ENCODE measurements at places on chromosomes 2 and 18. TPM values are rescaled to one million over a fixed set of nuclear protein-coding genes. Genes with fewer than 3 reads are reported as not detected.

The PPP1R1C gene
- total RNA-seq, result not detected

GRCh38 chr18:8498905-8499304 lies 110.3 kb upstream of the RAB12 start:
- DNase-seq, result no peak

DNA sequence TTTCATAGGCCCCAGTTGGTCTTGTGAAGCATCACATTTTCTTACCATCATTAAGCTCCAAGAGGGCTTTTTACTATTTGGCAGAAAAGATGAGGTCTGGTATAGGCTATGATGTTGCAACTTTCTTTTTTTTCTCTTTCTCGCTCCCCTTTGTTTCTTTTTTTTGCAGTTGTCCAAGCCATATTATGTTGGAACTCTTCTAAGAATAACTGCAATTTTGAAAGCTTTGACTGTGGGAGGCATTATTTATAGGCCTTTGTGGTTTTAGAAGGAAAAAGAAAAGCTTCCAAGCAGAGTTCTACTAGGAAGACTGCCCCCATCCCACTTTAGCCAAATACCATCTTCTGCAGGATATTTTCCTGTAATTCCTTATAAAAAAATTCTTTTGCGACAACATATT lies 571.6 kb downstream of the ARHGAP15 start:
- DNase-seq, result no peak

GRCh38 chr2:28377984-28378678 lies 14.5 kb upstream of the FOSL2 start:
- no peak for DNase-seq

DNA sequence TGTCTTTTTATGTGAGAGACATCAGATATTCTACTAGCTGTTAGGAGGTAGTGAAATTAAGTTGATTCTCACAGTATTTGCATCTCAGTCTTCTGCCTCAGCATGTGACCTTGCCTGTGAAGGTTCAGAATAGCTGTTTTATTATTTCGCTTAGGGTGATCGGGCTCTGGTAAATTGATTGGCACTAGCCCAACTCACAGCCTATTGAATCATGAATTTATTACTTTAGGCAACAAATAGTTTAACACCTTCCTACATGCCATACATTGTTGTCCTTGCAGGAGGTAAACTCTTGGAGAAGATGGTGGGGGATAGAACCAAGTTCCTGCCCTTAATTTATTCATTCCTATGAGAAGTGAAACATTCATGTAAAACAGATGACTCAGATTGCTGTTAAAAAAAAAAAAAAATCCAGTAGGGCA lies 101.9 kb downstream of the GPD2 start:
- DNase-seq, result no peak

The PPIL3 gene
- 39.6 TPM for total RNA-seq

The STPG4 gene
- total RNA-seq, result 1.2 TPM

- DNase-seq, result no peak
These were observed 76.0 kb upstream of the ST8SIA5 start for GRCh38 chr18:46832849-46833248.

DNA sequence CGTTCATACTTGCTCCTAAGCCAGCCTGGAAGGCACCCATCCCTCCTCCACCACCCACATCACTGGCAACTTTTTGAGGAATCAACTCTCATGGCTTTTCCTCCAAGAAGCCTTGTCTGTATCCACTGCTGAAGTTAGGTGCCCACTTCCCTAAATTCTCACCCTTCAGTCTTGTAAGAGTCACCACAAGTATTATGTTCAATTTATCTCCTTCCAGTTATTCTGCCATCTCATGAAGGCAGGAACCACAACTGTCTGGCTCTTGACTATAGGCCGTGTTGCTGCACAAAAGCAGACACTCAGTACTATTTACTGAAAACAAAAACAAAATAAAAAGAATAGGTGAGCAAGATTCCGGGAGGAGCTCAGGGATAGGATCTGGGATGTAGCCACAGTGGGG lies 234.8 kb downstream of the CYRIA start:
- DNase-seq, result no peak

The PROKR1 gene
- 0.96 TPM for total RNA-seq

The KIF5C gene
- total RNA-seq, result 4.5 TPM

- no peak for DNase-seq
These were observed 6.5 kb upstream of the STAMBP start for GRCh38 chr2:73822276-73822675.

The AKAIN1 gene
- not detected for total RNA-seq

DNA sequence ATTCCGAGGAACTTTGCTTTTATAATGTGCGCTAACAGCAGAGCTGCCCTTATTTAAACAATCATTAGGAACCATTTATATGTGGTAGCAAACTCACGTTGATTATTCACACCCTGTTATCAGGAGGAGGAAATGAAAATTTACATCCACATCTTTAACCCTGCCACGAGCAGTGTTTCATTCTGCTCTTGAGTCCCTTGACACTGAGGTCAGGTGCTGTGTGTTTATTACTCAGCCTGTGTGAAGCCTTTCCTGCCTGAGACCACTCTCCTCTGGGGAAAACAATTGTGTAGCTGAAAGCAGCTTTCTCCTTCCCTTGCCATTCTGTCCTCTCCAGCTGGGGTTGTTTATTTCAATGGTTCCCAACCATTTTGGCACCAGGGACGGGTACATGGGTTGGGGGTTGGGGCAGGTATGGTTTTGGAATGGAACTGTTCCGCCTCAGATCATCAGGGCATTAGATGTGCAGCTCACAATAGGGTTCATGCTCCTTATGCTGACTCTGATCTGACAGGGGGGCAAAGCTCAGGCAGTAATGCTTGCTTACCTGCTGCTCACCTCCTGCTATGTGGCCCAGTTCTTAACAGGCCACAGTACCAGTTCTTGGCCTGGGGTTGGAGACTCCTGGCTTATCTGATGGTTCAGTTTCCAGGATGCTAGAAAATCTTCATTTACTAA lies 651.1 kb downstream of the TDRD15 start:
- DNase-seq, result no peak

The ANKRD30B gene
- 0.36 TPM for total RNA-seq

The ANKRD44 gene
- 56.3 TPM for total RNA-seq

GRCh38 chr2:138026111-138027020 lies 62.1 kb downstream of the HNMT start:
- DNase-seq, result no peak

GRCh38 chr18:63152096-63152495 lies 167.5 kb downstream of the BCL2 start:
- no peak for DNase-seq

- no peak for DNase-seq
These were observed 38.4 kb downstream of the KIF1A start for GRCh38 chr2:240781471-240782220.

The OBSL1 gene
- 101 TPM for total RNA-seq

- no peak for DNase-seq
These were observed 123.0 kb downstream of the PMAIP1 start for GRCh38 chr18:60022671-60023276.

DNA sequence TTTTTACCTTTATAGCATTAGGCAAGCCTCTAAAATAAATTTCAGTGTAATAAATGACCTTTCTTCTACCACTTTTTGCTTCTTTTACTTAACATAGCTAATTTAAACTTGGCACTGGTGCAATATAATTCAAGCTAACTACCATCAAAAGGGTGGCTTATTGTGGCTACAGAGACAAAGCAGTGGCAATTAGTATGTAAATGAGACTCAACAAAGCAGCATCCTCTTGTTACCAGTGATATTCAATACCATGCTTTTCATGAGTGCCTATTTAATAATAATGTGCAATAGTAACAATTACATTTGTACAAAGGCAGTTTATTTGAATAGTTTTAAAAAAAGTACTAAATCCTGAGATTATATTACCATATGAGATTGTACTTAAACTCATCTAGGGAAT lies 93.4 kb downstream of the SOS1 start:
- DNase-seq, result no peak

The NIF3L1 gene
- total RNA-seq, result 19.1 TPM

DNA sequence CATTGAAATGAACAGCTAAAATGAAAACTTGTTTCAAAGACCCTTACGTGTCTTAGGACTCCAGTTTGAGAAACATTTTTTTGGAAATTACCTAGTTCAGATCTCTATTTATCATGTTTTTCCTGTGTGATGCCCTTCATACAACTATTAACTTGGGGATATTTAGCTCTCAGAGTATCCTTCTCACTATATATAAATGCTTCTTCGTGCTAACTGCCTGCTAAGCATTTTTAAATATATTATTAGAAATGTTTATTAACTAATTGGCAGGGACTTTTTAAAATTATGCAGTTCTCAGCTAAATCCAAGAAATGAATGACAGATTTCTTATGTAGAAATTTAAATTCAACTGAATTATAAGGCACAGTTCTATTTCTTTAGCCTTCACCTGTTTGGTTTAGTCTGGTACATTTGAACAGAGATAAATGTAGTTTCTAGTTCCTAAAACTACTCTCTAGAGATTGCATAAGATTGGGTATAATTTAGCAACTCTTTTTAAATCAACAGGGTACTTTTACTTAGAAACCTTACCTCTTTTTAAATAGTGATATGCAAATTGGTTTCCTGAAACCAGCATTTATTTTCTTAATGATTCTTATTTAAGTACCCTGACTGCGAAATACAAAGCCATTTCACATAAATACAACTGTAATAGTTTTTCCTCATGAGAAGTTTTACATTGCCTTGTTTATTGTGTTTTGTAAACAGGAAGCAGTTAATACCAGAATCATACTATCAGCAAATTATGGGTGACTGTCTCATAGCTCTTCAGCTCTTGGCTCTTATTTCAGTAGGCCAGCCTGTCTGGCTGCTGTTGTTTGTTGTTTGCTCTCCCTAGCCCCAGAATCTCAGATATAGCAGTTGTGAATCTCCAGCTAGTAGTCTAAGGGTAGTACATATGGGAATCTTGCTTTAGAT lies 140.7 kb downstream of the PTRHD1 start:
- DNase-seq, result no peak

GRCh38 chr2:221833966-221834365 lies 261.9 kb upstream of the EPHA4 start:
- no peak for DNase-seq

DNA sequence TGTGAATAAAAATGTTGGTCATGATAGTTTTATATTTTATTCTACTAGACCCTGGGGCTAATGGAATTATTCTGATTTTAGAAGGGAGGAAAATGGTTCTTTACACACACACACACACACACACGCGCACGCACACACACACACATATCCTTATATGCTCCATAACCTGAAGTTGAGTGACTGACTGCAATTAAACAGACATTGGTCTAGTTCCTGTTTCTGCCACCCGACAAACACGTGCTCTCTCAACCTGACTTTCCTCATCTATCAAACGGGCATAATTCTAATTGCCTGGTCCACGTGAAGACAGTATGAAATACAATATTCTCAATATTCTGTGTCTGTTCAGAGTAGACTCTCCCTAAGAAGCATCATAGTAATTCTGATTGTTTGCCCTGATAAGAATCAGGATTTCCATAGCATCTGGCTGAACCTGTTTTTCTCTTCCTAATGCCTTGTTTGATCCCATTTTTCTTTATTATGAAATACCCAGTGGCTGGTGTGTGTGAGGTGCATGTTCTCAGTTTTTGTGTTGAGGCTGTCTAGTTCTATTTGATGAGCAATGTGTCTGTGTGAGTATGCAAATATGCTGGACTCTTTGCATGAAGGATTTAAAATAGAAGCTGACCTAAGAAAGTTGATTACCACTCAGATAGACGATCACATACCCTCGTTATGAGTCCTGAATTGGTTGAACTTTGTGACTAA lies 51.0 kb downstream of the SETBP1 start:
- DNase-seq, result no peak

DNA sequence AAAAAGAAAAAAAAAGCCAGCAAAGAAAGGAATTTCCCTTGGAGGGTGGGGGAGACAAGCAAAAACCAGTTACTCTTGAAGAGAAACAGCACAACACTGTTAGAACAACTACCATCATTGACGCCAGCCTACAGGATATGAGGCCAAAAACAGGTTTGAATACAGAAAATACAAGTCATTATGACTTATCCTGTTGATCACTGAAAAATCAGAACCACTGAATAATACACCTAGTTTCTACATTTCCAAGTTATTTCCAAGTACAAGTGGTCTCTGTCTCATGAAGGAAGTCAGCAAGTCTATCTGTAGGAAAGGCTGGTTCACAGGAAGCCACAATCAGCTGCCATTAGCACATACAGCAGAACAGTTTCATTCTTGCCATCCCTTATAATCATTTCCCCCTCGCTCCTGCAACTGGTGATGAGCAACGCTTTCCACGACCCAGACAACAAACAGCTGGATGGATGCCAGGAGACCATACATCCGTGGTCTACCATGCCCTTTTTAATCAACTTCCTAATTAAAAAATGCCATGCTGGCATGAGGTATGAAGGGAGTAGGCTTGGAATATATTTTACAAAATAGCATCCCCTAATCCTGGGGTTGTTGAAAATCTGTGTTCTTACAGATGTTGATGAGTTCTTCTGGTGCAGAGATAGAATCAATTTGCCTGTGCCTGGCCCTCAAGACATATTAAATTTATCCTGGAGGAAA lies 10.4 kb downstream of the MYT1L start:
- DNase-seq, result no peak

- DNase-seq, result no peak
These were observed 130.2 kb downstream of the FAM124B start for GRCh38 chr2:224271617-224272236.

DNA sequence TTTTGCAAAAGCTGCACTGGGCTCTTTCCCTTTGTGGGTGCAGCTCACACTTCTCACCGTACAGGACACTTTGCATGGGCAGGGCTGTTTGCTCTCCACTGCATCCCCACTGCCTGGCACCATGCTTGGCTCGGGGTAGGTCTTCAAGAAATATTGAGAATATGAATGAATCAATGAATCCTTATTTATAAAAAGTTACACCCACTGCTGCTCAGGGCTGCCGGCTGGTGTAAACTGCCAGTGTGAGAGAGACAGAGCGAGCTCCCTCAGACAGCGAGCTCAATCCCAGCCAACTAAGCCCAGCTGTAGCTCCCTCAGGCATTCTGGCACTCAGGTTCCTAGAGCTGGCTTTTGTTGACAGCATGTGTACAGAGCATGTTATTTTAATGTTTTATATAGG lies 3.4 kb downstream of the TMEM185B start:
- no peak for DNase-seq

- DNase-seq, result no peak
These were observed 527.6 kb downstream of the SATB2 start for GRCh38 chr2:198930170-198930569.

The SERPINB11 gene
- not detected for total RNA-seq

The FMNL2 gene
- total RNA-seq, result 47.5 TPM

DNA sequence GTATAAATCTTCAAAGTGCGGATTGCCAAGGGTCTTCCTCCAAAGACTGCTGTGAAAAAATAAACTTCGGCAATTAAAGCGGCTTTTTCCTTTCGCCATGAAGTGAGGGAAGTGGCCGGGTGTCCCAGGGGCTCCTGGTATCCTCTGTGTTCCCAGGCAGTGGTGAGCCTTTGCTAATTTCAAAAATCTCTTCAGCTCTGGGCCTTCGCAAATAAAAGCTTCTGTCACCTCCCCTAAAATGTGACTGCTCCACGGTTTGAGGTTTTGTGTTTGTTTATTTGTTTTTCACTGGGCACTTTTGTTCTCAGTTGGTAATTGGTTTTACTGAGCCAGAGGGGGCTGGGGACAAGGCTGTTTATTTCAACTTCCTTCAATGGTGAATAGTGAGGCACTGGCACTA lies 270.1 kb upstream of the POU3F3 start:
- DNase-seq, result no peak
